ENCODE measurements at places on chromosomes 7 and 10.

DNA sequence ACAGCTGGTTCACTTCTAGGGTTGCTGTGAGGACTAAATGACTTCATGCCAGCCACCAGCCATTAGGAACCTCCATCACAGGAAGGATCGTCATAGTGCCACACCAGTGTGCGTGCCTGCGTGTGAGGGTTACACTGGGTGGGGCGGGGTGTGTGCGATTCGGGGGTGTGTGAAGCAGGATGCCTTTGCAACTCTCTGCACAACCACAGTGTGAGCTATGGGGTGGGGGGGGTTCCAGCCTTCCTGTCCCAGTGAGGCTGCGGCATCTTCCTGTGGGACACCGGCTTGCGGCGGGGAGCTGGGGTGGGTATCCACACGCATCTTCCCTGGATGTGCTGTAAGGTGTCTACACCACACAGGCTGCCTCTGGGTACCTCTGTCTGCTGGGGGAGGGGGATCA, 6.9 kb upstream of the ELFN1 start:
- DNase-seq, result no peak

DNA sequence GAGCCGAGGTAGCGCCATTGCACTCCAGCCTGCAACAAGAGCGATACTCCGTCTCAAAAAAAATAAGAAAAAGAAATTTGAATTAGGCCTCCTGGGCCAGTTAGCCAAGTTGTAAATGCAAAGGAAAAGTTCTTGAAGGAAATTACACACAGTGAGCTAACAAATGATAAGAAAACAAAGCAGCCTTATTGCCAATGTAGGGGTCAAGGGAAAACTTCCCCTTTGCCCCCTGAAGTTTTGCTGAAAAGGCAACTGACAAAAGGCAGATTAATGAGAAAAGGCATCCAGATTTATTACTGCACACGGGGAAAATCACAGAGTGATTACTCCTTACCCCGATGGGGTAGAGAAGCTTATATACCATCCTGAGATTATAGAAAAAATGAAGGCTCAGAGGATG, 70.3 kb downstream of the PAPSS2 start:
- no peak for DNase-seq

GRCh38 chr7:47465191-47465590, 116.7 kb downstream of the TNS3 start:
- no peak for DNase-seq

DNA sequence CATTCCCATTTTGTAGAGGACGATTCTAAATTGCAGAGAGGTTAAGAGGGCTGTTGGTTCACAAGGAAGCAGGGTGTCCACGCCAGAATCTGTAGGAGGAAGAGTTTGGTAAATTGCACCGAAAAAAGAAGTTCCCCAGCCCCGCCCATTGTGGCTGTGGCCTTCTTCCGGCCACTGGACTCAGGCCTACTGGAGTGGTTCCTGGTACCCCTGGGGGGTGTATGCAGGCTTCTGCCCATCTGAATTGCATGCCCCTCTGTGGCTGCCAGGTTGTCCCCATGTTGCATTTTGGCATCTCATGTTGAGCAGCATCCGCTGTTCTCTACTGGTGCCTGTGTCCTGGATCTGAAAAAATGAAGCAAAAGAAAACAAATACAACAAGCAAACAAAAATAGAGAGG, 234.2 kb downstream of the WDR11 start:
- no peak for DNase-seq

- no peak for DNase-seq
Measured at GRCh38 chr10:97117372-97117771, 68.4 kb downstream of the SLIT1 start.

- no peak for DNase-seq
Measured at GRCh38 chr10:127738512-127739424, 1.8 kb downstream of the FOXI2 start.

- no peak for DNase-seq
Measured at GRCh38 chr7:29853072-29853471, 46.8 kb downstream of the WIPF3 start.

DNA sequence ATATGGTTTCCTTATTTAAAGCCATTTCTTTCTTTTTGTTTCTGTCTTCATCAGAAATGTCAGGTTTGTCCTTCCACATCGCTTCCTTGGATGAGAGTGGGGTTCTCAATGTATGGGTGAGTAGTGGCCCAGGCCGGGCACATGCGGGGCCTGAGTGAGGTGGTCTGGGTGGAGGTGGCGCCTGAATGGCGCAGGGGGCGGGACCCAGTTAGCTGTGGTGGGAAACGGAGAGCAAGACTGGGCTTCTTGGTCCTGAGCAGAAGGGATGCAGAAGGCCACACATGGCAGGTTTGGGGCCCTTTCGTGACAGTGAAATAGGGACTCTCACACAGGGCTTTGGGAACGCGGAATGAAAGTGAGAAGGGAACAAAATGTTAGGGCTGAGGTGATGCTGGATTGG, 70.0 kb downstream of the DYNC2I1 start:
- no peak for DNase-seq

DNA sequence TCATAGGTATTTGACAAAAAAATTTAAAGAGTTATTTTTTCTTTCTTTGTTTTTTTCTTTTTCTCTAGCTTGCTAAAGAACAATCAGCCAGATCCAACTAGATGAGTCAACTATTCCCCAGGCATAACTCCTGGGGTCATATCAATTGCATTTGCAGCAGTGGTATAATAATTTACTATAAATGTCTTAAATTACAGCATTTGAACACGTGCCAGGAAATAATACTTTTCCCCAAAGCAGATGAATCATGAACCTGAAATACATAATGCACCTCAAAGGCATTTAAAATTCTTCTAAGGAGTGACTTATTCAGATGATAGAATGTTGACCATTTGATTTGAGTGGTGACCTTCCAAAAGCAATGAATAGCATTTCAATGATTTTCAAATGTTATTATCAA, 190.1 kb downstream of the LRRTM3 start:
- no peak for DNase-seq

DNA sequence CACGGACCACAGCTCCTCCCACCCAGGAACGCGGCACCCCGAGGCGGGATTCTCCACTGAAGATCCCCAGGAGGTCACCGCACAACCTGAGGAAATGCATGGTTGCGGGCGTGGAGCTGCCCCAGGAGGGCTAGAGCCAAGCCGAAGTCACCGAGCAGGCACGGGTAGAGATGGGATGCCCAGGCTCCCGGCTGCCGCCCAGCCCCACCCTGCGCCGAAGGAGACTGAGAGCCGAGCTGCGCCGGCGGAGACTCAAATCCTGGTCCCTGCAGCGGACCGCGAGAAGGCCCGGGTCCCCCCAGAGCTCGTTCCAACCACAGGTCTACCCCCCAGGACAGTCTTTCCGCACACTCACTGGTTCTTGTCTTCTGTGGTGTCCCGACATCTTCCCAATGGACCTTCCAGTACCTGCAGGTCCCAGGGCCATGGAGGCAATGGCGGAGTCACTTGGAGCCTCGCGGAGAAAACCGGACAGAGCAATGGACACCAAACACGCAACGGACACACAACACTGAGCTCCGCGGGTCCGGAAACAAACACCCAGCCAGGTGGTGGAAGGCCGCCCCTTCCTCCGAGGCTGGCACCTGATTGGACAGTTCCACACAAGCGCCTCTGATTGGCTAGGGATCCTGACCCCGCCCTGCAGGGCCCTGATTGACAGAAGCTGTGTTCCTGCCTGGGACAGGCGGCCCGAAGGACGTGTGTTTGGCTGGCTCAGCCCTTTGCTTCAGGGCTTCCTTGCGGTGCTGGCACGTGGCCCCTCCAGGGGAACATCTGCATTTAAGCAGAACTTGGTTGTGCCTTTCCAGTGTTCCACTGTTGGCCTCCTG, 331.9 kb upstream of the NUPR2 start:
- DNase-seq, result no peak

DNA sequence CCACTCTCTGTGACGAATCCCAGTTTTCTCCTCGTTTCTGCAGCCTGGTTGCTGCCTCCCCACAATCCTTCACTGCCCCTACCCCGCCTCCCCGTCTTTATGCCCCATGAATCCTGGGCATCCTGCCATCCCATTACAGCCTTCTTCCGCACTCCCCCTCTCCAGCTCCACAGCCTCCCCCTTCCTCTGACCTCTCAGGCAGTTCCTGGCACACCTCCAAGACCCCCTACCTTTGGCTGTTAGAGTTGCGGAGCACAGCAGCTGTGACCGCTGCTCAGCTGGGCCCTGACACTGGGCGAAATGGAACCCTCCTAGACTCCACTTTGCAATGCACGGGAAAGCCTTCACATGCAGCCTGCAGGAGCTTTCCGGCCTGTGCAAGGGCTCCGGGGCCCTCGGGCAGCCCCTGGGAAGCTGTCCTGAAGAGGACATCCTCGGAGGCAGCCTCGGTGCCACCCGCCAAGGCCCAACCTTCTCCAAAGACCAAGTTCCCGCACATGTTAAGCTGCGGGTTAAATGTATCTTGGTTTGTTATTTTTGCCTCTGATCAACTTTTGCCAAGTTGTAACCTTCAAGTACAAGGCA, 400.7 kb upstream of the MKI67 start:
- DNase-seq, result no peak

- no peak for DNase-seq
Measured at GRCh38 chr10:116990276-116990800, 14.6 kb downstream of the SHTN1 start.

- DNase-seq, result no peak
Measured at GRCh38 chr7:1707756-1708595, 37.9 kb downstream of the ELFN1 start.

GRCh38 chr7:80950550-80950967, 31.7 kb upstream of the SEMA3C start:
- DNase-seq, result no peak
